Inflammatory macrophage (primary cell): ENCODE measurements at places on chromosomes 7 and 10.

- DNase-seq: no peak
These were observed 16.3 kb upstream of the RNF216 start for GRCh38 chr7:5797716-5798115.

DNA sequence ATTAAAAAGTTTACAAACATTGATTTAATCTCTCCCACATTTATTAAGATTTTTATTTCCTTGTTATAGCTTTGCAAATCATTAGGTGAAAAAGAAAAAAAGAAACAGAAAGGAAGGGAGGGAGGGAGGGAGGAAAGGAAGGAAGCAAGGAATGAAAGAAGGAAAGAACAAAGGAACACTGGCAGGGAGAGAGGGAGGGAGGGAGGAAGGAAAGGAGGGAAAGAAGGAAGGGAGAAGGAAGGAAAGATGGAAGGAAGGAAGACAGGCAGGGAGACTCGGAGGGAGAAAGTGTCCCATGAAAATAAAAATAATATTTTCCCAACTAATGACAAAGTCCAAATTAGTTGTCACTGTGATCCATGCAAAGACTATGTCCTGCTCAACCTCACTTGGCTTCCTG lies 6.3 kb upstream of the ITGA8 start:
- DNase-seq: no peak

DNA sequence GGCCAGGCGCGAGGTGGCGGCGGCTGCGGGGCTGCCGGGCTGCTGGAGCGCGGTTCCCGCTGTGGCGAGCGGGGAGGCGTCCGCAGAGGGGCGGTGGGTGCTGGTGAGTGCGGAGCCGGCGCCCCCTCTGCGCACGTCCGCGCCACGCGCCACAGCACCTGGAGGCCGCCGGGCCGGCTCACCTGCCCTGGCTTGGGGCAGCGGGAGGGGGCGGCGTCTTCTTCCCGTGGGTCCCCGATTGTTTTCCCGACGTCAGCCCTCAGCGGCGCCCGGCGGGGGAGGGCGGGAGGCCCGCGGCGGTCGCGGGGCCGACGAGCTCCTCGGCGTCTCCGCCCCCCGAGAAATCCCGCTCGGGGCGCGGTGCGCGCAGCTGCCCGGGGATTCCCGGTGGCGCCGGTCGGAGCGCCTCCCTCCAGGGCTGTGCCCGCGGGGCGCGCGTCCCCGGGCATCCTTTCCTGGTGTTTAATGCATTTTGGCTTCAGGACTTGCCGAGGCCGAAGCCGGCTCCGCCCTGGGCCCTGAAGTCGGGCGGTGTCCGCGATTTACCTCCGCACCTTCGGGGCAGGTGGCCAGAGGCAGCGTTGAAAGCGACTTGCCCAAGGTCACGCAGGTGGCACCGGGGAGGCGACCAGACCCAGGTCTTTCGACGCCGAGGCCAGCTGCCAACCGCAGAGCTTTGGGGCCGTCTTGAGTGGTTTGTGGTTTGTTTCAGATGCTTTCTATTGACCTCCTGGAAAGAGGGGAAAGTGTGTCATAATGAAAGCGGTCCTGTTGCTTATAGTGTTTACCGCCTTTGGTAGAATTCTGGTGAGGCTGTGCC lies 561 bp downstream of the PLEKHA1 start:
- peak; percentile 54 for DNase-seq

DNA sequence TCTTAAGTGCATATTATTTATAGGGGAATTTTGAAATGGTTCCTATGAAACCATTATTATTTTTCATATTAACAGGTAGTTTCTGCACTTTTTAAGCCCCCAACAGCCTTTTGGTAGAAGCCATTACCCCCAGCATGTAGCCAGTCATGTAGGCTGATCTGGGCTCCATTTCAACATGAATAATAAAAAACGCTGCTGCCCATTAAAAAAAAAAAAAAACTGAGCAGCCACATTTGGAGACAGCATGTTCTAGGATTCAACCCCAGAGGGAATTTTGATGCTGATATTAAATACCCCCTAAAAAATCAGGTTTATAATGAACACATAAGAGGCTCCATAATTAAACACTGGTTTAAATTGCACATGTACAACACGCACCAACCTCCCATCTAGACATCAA lies 181.3 kb downstream of the RTKN2 start:
- DNase-seq: no peak

DNA sequence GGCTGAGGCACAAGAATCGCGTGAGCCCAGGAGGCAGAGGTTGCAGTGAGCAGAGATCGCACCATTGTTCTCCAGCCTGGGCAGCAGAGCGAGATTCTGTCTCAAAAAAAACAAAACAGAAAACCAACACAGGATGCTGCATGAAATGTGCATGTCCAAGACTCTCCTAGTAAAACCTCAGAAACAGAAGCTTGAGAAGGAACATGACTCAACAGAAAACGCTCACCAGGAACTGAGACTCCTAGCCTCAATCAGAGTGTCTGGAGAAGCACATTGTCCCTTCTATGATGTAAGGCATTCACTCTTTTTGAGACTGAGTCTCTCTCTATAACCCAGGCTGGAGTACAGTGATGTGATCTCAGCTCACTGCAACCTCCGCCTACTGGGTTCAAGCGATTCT lies 168.3 kb downstream of the MYOF start:
- peak; percentile 42 for DNase-seq

DNA sequence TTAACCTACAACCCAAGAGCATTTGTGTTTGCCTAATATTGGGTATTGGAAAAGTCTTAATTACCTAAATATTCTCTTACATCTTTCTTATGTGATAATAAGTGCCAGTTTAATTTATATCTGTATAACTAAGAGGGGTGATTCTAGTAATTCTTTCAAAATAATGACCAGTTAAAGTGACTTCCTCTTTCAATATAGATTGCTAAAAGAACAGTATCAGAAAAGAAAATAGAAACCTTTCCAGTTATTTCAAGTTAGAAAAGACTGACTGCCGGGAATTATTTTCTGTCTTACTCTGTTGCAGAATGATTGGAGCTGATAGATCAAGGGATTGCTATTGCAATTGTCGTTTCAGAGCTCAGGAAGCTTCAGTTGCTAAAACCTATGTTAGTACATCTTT lies 525.0 kb upstream of the SEMA3D start:
- no peak for DNase-seq

- DNase-seq: peak; percentile 7
These were observed 50.6 kb upstream of the SRPK2 start for GRCh38 chr7:105439174-105439893.

DNA sequence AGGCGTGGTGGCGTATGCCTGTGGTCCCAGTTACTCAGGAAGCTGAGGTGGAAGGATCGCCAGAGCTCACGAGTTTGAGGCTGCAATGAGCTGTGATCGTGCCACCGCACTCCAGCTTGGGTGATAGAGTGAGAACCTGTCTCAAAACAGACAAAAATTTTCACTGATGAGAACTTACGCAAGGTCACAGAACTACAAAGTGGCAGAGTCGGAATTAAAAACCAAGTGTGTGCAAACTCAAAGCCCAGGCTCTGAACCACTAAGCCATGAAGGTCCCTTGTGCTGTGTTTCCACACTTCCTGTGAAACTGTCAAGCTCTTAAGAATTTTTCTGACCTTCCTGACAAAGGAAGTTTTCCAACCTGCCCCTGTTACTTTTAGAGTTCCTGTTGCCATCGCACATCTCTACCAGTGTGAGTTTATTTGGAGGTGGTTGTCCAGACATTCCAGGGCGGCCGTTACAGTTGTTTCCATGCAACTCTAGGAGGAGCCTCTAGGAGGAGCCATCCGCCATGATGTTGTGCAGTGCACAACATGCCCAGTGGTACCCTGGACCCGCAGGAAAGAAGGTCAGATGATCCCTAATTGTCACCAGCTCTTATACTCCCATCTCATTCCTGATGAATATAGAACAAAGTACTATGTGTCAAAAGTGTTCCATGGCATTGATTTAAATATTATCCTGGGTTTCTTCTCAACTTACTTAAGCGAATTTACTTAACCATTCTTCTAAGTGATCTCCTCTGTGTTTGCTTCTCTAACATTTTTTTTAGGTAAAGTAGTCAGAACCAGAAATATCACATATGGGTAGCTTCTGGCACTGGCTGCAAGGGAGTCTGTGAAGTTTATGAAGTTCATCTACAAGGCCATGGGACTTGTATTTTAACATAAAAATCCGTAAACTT lies 49.0 kb upstream of the LYZL1 start:
- peak; percentile 11 for DNase-seq

GRCh38 chr7:84193747-84194146 lies 842 bp downstream of the SEMA3A start:
- no peak for DNase-seq

- peak; percentile 4 for DNase-seq
These were observed 391.1 kb downstream of the RPS24 start for GRCh38 chr10:78424723-78425122.
